Suppressor macrophage treated with lipopolysaccharide for 1 hour (primary cell): ENCODE measurements at places on chromosomes 7 and 10.

- no peak for DNase-seq
These were observed 23.4 kb downstream of the ESYT2 start for GRCh38 chr7:158805937-158806336.

DNA sequence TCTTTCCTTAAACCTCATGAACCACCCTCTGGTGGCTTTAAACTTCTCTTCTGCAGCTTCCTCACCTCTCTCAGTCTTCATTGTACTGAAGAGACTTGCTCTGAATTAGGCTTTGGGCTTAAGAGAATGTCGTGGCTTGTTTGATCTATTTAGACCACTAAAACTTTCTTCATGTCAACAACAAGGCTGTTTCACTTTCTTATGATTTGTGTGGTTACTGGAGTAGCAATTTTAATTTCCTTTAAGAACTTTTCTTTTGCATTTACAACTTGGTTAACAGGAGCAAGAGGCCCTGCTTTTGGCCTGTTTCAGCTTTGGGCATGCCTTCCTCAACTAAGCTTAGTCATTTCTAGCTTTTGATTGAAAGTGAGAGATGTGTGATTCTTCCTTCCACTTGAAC is 38.1 kb upstream of the CDHR3 start:
- no peak for DNase-seq

DNA sequence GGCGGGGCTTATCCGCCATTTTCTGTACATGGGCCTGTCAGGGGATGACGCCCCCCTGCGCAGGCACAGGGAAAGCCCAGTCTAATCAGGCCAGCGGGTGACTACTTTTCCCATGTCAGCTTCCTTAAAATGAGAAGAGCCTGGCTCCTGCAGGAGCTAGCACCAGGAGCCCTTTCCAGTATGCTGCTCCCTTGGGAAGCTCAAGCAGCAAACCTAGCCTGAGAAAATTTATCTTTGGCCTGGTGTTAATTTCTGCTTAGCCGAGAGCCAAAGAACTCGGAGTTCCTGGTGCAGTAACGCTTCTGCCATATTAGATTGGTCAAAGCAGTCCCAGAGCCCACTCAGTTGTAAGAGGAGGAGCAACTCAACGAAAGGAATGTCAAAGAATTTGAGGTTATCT is 239.0 kb upstream of the PHYHIPL start:
- no peak for DNase-seq

- DNase-seq: no peak
These were observed 1.1 kb downstream of the FKBP9 start for GRCh38 chr7:32958046-32959025.

GRCh38 chr10:75877877-75878276 is 446.5 kb downstream of the LRMDA start:
- DNase-seq: no peak

DNA sequence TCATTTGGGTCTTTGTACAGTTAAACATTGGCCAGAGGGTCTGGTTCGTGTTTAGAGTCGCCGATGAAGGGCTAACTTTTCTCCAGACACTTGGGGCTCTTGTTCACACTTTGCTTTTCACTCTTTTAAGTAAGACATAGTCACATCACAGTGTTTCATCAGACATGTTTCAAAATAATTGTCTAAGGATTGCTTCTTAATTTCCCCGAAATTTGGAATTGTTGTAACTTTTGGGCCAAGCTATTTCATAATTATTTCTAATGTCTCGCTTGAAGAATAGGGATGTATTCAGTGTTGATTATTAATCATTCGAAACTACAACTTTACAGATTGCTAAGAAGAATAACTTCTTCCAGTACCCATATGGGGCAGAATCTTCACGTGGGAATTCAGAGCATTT is 92.8 kb downstream of the TCF7L2 start:
- peak; percentile 14 for DNase-seq

- peak; percentile 5 for DNase-seq
These were observed 109.8 kb upstream of the NOBOX start for GRCh38 chr7:144513334-144513733.
